ENCODE measurements at places on chromosomes 13 and 19.

GRCh38 chr19:16191216-16191908 is 6.2 kb downstream of the FAM32A start:
- no peak for DNase-seq
- H3K27me3 ChIP-seq = no peaks in the 10 kb centered on the region
- no peak overlapping the region for H3K4me3 ChIP-seq

DNA sequence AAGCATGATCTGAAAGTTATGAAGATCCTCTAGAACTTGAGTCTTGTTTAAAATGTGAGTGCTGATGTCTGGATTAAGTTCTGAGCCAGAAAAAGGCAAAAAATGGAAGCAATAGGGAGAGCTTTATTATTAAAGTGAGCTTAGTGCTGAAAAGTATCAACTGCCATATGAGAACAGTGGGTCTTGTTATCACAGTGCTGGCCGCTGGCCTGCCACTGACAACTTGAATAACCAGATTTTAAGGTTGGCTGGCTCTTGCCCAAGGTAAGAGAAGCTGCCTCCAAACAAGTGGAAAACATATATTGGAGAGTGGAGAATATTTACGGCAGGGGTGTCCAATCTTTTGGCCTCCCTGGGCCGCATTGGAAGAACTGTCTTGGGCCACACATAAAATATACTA is 33.9 kb downstream of the NUFIP1 start:
- H3K27ac ChIP-seq = no peak overlapping the region
- peaks cover 17% of the 10 kb centered on the region for H3K36me3 ChIP-seq

- DNase-seq = no peak
- H3K36me3 ChIP-seq = no peaks in the 10 kb centered on the region
- no peaks in the 10 kb centered on the region for H3K4me1 ChIP-seq
- H3K27me3 ChIP-seq = no peaks in the 10 kb centered on the region
- H3K27ac ChIP-seq = no peak overlapping the region
These were observed 2818.6 kb upstream of the PCDH20 start for GRCh38 chr13:64234255-64234654.

DNA sequence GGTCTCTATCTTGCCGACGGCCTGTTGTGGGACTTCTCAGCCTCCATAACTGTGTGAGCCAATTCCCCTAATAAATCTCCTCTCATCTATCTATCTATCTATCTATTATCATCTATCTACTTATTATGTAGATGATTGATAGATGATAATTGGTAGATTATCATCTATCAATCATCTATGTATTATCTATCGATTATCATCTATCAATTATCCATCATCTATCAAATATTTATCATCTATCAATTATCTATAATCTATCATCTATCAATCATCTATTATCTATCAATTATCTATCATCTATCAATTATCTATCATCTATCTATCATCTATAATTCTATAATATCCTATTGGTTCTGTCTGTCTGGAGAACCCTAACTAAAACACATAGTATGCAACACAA is 33.5 kb downstream of the CYSLTR2 start:
- H3K27me3 ChIP-seq = no peaks in the 10 kb centered on the region
- H3K4me1 ChIP-seq = no peaks in the 10 kb centered on the region
- H3K36me3 ChIP-seq = no peaks in the 10 kb centered on the region
- H3K27ac ChIP-seq = no peak overlapping the region
- no peak overlapping the region for H3K4me3 ChIP-seq

- H3K4me1 ChIP-seq = no peaks in the 10 kb centered on the region
- H3K4me3 ChIP-seq = no peak overlapping the region
- no peaks in the 10 kb centered on the region for H3K36me3 ChIP-seq
- H3K27me3 ChIP-seq = no peaks in the 10 kb centered on the region
- no peak for DNase-seq
These were observed 559.0 kb upstream of the SLC10A2 start for GRCh38 chr13:103625194-103625593.

Data from effector memory CD8-positive, alpha-beta T cell (primary cell).